ENCODE measurements at places on chromosomes 13 and 19.
A peak's percentile ranks its signal among the peaks of the same experiment; 100 is the strongest.

DNA sequence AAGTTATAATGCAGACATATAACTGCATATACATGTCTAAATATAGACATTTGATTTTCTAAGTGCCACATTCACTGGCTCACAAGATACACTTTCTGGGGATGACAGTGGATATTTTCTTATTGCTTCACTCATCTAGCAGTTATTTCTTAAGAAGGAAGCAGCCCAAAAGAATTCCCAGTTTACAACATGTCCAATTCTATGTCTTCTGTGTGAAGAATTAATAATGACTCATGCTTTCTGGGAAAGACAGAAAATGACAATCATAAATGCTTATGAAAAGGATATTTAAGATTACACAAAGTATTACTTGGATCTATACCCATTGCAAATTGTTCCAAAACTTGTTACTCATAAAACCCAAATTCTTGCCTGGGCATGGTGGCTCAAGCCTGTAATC, 543.4 kb downstream of the SUCLA2 start:
- no peak for DNase-seq

DNA sequence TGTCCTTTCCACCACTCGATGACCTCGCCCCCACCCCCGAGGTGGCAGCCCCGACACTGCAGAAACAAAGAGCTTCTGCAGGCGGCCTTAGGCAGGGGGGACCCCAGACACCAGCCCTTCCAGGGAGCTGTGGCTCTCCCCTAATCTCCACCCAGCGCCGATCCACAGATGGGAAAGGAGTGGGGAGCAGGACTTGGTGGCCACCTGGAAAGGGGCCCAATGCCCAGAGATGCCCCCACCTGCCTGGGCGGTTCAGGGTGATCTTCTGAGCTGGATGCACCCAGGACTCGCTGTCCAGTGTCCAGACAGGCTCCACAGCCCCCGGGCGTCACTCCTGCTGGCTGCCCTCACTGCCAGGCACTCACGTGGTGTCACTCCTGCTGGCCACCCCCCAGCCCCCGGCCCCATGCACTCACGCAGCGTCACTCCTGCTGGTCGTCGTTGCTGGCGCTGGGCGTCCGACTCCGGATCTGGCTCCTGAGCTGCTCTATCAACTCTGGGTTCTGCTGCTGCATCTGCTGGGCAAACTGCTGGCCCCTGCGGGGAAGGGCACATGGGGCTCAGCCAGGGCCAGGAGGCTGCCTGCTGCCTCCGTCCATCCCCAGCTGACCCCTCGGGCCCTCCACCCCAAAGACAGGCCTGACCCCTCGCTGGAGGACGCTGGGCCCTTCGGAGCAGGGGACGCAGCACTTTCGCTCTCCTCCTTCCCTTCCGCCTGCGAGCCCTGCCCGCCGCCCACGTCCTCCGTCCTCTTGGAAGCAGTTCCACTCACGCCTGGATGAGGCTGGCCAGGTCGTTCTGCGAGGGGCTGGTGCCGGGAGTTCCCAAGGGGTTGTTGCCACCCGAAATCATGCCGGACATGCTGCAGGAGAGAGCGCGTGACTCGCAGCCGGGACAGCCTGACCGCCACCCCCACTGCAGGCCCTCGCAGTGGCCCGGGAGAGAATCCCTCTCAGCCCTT, 17.4 kb upstream of the SLC39A3 start:
- no peak for DNase-seq

GRCh38 chr13:53873558-53873957, 844.9 kb downstream of the OLFM4 start:
- DNase-seq = no peak

- DNase-seq = no peak
Observed at GRCh38 chr13:107342747-107343146, 774.8 kb upstream of the ARGLU1 start.

GRCh38 chr13:41499452-41499851, 42.1 kb downstream of the RGCC start:
- no peak for DNase-seq

DNA sequence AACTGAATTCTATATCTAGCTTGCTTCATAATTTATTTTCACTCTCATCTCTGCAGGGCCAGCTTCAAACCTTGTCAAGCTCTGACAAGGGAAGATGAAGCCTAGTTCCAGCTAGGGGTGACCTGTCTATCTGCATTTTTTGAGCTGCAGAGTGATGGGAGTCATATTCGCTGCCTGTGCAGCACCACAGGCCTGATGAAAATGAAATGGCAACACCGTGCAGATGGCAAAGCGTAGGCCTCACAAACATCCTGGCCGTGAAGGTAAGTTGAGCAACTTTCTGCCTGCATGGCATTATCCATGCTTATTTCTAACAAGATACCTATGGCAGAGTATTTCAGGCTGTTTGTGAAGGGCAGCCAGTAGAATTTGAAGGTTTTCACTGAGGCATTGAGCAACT, 86.4 kb upstream of the C1QTNF9B start:
- DNase-seq = no peak

DNA sequence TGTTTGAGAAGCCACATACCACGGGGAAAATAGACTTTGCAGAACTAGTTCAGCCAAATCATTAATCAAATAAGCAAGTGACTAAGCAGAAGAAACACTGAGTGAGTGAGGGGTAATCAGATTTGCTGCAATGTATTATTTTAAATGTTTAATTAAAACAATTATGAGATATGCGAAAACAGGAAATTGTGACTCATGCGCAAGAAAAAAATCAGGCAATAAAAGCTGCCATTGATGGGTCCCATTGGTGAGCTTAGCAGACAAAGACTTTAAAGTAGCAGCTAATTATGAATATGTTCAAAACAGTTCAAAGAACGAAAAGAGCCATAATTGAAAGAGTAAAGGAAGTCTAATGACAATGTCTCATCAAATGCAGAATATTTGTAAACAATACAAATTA, 644.1 kb downstream of the GPC5 start:
- DNase-seq = no peak

DNA sequence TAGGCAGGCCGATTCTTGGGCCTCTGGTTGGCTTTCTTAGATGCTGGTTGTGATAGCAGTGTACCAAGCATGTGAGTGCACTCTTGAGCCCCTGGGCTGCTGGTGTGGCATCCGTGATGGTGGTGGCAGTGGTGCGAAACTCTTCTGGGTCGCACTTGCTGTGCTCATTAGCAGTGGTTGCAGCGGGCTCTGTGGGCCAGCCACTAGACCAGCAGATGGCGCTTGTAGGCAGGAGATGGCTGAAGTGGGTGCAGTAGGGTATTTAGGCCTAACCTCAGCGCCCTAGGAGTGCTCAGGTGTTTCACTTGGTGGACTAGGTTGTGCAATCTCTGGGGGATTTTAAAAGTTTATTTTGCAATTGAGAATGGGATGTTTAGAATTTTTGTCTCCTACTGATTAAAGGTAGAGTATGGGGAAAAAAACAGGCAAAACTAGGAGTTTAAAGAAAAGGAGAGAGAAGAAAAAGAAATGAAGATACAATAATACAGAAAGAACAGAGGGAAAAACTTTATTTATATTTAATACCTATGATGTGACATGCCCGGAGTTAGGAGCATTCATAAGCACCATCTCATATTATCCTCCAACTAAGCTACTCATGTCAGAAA, 4.3 kb upstream of the ZNF17 start:
- peak; percentile 44 for DNase-seq

- no peak for DNase-seq
Observed at GRCh38 chr13:69485991-69486592, 621.5 kb upstream of the ATXN8OS start.

DNA sequence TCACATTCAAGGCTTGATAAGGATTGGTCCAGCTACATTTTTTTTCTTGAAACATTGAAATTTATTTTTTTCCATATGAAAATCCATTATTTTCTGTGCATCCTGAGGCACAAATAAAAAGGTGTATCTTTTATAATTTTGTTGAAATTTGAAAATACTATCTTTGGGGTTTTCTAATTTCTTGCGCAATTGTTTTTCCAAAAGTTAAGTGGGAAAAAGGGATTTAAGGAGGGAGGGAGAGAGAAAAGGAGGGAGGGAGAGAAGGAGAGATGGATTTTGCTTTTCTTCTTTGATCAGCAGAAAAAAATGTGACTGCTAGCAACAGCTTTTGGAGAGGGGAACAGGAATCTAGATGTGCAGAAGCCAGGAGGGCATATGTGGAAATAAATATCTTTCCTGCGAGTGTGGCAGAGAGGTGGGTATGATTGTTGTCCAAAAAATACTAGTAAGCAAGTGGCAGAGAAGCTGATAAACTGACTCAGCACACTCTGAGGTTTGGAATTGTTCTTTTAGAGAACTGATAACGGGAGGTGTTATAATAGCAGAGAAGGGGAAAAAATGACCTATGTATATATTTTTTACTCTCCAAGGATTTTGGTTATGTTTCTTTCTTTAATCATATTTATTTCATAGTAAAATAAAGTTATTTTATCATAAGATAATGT, 61.2 kb upstream of the EDNRB start:
- DNase-seq = no peak

DNA sequence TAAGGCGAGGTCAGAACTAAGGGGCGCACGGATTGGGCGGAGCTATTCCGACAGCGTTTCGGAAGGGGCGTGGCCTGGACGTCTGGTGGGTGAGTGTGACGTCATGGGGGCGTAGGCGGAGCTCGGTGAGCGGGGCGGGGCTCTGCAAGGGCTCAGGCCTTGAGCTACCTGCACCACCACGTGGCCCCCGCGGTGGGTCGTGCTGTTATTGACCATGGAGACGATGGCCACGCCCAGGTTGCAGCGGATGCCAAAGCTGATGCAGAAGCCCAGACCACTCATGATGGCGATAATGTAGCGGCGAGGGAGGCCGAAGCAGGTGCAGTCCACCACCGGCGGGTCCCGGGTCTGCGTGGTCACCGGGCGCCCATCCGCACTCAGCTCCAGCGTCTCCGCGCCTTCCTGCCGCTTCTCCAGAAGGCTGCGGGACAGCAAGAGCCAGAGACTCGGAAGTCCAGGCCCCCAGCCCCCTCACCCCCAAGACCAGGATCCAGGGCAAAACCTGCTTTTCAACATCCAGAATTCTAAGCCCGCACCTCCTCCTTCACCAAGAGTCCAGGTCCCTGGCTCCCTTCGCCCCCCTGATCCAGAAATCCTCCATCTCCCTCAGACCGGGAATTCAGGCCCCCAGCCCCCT, 4.8 kb downstream of the SLC17A7 start:
- no peak for DNase-seq

DNA sequence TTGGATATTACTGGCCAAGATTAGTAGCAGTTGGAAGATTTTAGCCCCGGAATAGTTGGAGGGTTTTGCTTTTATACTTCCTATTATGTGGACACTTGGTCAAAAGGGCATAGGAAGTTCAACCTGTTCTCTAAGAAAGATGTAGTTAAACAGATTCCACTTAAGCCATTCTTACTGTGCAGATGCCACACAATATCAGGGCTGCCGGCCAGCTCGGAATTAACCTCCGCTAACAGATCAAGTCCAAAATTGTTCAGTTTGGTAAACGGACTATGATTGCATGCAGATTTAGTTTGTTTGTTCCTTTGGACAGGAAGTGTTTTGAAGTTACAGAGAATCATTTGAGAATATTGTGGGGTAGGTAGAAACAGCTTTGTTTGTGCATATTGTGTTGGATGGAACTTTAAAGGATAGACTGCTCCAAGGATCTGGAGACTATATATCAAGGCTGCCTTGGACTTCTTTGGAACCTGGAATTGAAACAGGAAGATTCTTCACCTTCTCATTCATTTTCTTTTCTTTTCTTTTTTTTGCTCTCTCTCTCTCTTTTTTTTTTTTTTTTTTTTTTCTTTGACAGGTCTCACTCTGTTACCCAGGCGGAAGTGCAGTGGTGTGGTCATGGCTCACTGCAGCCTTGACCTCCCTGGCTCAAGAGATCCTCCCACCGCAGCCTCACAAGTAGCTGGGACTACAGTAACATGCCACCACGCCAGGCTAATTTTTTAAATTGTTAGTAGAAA, 5.0 kb upstream of the SPRY2 start:
- DNase-seq = no peak

- DNase-seq = no peak
Observed at GRCh38 chr19:10686661-10687517, 14.3 kb upstream of the QTRT1 start.

DNA sequence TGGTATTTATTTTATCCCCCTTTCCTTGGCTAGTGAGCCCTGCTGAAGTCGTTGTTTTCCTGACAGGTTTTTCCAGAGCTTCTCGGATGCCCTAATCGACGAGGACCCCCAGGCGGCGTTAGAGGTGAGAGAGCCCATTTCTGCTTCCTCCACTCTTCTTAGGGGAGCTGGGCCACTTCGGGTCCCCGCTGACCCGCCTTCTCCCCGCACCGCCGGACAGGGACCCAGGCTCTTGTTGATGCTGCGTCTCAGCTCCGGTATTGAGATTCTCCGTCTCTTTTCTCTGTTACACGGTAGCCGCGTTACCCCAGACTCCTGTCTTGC, 306 bp downstream of the SUGT1 start:
- no peak for DNase-seq

DNA sequence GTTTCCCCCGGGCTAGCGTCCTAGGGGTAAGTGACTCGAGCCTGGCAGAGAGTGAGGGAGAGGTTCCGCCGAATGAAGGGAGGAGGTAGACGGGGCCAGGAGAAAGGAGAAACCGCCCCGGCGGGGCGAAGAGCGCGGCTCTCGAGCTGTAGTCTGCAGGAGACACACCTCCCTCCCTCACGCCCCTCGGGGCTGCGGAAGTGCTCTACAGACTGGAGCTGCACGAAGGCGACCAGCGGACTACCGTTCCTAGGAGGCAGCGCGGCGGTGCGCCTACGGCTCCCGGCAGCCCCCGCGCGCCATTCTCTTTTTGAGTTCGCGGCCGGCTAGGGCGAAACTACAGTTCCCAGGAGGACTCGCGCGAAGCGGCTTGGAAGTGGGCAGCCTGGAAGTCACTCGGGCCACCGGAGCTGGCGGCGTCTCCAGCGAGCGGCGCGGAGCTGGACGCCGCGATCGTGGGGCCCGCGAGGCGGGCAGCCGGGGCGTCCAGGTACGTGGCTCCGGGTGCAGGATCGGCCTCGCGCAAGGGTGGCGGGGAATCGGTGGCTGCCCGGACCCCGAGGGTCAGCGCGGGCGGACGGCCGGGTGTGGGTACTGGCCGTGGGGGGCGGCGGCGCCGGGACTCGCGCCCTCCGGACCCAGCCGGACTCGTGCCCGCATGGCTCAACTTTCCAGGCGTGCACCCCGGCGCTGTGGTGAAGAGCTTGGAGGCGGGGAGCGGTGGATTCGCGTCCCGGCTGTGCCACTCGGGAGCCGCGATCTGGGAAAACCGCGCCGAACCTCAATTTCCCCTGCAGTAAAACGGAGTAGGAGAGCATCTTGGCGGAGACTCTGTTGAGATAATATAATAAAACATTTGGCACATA, at the start of gene SIPA1L3:
Gene SIPA1L3, plus strand, starts transcription at position 340 of the 866 bp plus-strand sequence. CDS start 174,358 bp downstream, outside the sequence.
- peak; percentile 85 for DNase-seq

GRCh38 chr19:13460045-13460444, 46.2 kb downstream of the CACNA1A start:
- DNase-seq = no peak
